HAP-1 (cell line): ENCODE measurements at places on chromosomes 3 and 15.

- no peak for DNase-seq
Measured at GRCh38 chr3:151135541-151136337, 50.3 kb downstream of the MED12L start.

- no peak for DNase-seq
Measured at GRCh38 chr3:17845026-17845812, 102.8 kb upstream of the TBC1D5 start.

DNA sequence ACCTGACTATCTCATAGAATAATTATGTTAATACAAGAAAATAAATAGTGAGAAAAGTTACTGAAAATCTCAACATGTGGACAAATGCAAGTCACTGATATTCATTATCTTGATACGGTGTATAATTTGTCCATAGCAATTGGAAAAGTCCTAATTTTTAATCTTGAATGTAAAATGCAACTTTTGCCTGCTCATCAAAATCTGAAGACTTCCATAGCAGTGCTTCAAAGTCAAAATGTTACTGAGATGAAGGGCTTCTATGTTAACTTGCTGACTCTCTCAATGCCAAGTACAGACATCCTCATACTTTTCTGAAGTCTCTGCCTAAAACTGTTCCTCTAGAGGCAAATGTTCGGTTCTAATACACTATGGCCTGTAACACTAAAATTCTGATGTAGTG lies 1300.1 kb upstream of the EPHA6 start:
- DNase-seq = no peak

- no peak for DNase-seq
Measured at GRCh38 chr15:85543741-85544155, 163.3 kb downstream of the AKAP13 start.

- DNase-seq = no peak
Measured at GRCh38 chr3:133381346-133382109, 18.3 kb upstream of the BFSP2 start.

DNA sequence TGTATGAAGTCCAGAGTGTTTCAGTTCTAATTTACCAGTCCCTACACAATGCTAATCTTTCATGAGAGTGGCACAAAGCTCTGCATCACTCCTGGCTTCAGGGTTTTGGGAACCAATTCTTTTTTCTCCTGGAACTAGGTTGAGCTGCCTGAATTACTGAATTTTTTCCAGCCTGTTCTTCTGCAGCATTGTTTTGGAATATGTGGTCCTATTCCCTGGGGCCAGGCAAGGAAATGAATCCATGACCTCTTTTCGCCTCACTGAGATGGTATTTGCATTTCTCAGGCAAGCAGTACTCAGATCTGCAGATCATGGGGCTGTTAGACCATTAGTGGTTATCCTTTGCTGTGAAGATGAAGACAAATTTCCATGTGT lies 25.6 kb upstream of the GPR171 start:
- no peak for DNase-seq

DNA sequence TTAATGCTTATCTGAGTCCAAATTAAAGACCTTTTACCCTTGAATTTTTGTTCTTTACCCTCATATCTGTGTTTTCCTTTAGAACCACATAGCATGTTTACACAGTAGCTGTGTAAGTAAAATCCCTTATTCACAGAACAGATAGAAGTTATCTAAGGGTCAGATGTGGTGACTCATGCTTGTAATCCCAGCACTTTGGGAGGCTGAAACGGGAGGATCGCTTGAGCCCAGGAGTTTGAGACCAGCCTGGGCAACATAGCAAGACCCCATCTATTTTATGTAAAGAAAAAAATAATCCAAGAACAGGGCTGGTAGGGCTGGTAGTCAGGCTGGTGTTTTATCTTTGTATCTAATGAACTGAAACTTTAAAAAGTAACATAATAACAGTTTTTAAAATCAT lies 23.2 kb downstream of the NXPE3 start:
- DNase-seq = no peak
